GM12892 (cell line): ENCODE measurements at places on chromosomes 11 and 22.

- DNase-seq: no peak
Observed at GRCh38 chr11:75432911-75433321, at the start of gene KLHL35. Gene KLHL35, minus strand, starts transcription at chr11:75433203. Its CDS starts 2,574 bp downstream, at chr11:75430629.

GRCh38 chr22:46379066-46379930, 43.8 kb downstream of the TRMU start:
- DNase-seq: no peak

- DNase-seq: no peak
Observed at GRCh38 chr22:48772286-48772907, 1055.3 kb downstream of the BRD1 start.

GRCh38 chr11:19080579-19080993, 20.1 kb upstream of the MRGPRX2 start:
- DNase-seq: no peak

DNA sequence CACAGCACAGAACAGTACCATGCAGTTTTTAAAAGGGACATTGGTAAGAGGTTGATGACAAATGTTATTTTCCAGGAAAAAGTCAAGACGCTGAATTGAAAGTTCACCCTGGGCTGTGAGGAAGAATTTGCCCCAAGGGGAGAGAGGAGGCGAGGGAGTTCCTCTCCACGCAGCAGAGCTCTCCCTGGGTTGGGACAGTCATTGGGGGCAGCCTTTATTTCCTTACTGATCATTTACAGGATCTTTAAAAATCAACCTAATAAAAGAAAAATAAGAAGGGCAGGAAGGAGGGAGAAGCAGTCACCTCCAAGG, 49.9 kb upstream of the WNT7B start:
- no peak for DNase-seq

- no peak for DNase-seq
Observed at GRCh38 chr11:5297721-5298323, 3.9 kb downstream of the OR51B4 start.

- DNase-seq: no peak
Observed at GRCh38 chr22:45329530-45329936, 19.8 kb downstream of the FAM118A start.

GRCh38 chr22:46044621-46045458, 67.9 kb upstream of the WNT7B start:
- no peak for DNase-seq
